A673 (cell line): ENCODE measurements at places on chromosomes 3 and 15. TPM values are rescaled to one million over a fixed set of nuclear protein-coding genes. Genes with fewer than 3 reads are reported as not detected.

DNA sequence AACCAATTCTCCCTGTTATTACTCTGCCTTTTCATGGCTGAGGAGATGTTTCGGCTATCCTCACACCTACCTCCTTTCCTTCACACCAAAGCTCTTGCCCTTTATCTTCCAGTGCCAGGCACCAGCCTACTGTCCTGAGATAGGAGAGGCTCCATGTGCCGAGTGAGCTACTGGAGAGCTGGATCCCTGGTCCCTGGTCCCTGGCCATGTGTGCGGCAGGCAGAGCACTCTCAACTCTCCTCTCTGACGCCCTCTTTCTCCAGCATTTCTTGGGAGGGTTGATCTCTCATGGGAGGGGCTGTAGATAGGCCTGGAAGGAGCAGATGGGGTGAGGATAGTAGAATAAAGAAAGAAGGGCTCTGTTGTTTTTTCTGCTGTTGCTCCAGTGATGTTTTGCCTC lies 277.1 kb upstream of the UMPS start:
- DNase-seq, result no peak
- no peaks in the 10 kb centered on the region for H3K36me3 ChIP-seq
- no peak overlapping the region for H3K4me3 ChIP-seq
- no peaks in the 10 kb centered on the region for H3K27me3 ChIP-seq
- H3K27ac ChIP-seq, result no peak overlapping the region

GRCh38 chr3:54969652-54970051 lies 41.8 kb upstream of the LRTM1 start:
- DNase-seq, result no peak
- no peaks in the 10 kb centered on the region for H3K36me3 ChIP-seq
- no peaks in the 10 kb centered on the region for H3K4me1 ChIP-seq
- H3K27ac ChIP-seq, result no peak overlapping the region
- H3K27me3 ChIP-seq, result no peaks in the 10 kb centered on the region

GRCh38 chr3:194206320-194206719 lies 70.4 kb downstream of the HES1 start:
- H3K4me1 ChIP-seq, result peaks cover 29% of the 10 kb centered on the region
- no peaks in the 10 kb centered on the region for H3K27me3 ChIP-seq

GRCh38 chr15:70098153-70098460 lies 390 bp upstream of the TLE3 start:
- H3K4me1 ChIP-seq, result peaks cover 42% of the 10 kb centered on the region
- peak overlapping the region; percentile 76 for H3K4me3 ChIP-seq
- DNase-seq, result no peak
- H3K27me3 ChIP-seq, result no peaks in the 10 kb centered on the region
- peak overlapping the region; percentile 97 for H3K27ac ChIP-seq

- H3K4me1 ChIP-seq, result no peaks in the 10 kb centered on the region
- H3K36me3 ChIP-seq, result no peaks in the 10 kb centered on the region
- H3K27me3 ChIP-seq, result no peaks in the 10 kb centered on the region
- H3K27ac ChIP-seq, result no peak overlapping the region
- DNase-seq, result no peak
Measured at GRCh38 chr3:147989344-147989743, 580.2 kb downstream of the ZIC1 start.

- H3K27ac ChIP-seq, result no peak overlapping the region
- H3K4me1 ChIP-seq, result peaks cover 9% of the 10 kb centered on the region
- DNase-seq, result no peak
- H3K27me3 ChIP-seq, result no peaks in the 10 kb centered on the region
- no peaks in the 10 kb centered on the region for H3K36me3 ChIP-seq
- no peak overlapping the region for H3K4me3 ChIP-seq
Measured at GRCh38 chr15:66847565-66847991, 145.5 kb downstream of the SMAD6 start.

DNA sequence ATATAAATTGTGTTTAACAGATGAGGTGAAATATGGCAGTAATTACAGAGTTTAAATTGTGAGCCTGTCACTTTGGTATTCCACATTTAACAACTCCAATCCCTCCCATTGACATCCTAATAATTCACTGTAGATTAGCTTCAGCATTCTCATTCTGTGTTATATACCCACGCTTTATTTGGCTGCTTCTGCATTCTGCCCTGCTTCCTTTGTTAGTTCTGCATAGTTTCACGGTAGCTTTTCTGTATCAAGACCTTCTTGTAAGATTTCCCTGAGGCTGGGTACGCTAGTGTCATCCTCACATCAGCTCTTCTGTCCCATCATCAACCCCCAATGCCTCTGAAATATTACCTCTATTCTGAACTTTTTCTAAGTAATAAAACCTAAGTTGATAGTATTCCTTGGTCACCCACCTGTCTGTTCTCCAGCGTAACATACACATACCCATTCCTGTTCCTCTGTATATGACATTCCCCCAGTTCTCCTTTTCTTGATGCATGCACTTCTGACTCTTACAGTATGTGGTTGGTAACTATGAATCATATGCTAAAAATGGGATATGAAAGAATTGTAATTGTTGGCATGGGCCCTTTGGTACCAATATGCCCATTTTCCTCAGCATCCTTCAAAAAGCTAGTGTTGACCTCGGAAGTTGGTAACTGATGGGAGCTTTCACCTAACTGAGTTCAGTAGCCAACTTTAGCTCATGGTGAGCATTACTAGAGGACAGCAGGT lies 171.2 kb downstream of the KLHL25 start:
- no peak overlapping the region for H3K27ac ChIP-seq
- H3K27me3 ChIP-seq, result no peaks in the 10 kb centered on the region
- H3K4me3 ChIP-seq, result no peak overlapping the region
- peaks cover 31% of the 10 kb centered on the region for H3K4me1 ChIP-seq

- no peak overlapping the region for H3K27ac ChIP-seq
- no peaks in the 10 kb centered on the region for H3K4me1 ChIP-seq
- H3K27me3 ChIP-seq, result no peaks in the 10 kb centered on the region
Measured at GRCh38 chr3:2477620-2478019, 379.0 kb downstream of the CNTN4 start.

GRCh38 chr3:150385296-150386242 lies 22.5 kb upstream of the TSC22D2 start:
- no peaks in the 10 kb centered on the region for H3K4me1 ChIP-seq
- H3K36me3 ChIP-seq, result no peaks in the 10 kb centered on the region
- no peak overlapping the region for H3K27ac ChIP-seq

DNA sequence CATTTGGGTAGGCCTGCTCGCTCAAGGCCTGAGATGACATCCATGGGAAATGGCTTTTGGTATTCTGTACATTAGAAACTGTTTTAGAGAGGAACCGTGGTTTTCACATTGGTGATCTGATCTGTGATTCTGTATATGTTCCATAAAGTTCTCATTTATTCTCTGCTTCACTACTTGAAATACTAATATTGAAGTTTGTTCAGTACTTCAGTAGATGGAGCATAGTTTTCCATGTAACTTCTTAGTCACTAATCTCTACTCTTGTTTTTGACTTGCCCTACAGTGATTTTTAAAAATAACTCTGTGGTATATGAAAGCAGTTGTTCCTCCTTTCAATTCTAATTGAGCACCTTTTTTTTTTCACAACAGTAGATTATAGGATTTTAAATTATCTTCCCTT lies 66.5 kb downstream of the MBNL1 start:
- H3K36me3 ChIP-seq, result no peaks in the 10 kb centered on the region
- no peak for DNase-seq
- H3K27me3 ChIP-seq, result no peaks in the 10 kb centered on the region
- H3K4me3 ChIP-seq, result no peak overlapping the region

DNA sequence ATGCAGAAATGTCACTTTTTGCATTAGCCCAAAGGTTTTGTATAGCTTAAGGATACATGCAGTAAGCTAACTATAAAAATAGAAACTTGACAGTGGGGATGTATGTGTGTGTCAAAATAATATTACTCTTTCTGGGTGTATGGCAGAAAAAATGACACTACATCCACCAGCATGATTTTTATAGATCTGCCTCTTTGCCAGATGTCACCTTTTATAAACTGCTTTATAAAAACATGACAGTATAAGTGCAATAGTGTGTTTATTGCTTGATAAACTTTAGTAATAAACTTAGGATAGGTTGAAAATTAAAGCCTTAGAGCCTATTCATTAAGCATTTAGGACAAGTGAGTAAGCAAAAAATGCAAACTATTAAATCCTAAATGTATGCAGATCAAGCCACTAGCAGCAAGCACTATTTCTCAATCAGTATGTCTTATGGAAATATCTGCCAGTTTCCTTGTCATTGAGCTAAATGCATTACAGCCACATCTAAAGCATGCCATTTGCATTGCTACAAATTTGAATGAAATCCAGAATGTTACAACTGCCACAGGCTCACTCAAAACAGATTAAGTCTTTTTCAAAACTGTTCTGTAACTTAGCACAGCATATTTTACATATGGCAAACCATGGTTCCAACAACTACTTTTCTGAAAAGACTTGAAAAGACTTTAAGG lies 935.0 kb downstream of the FHIT start:
- DNase-seq, result no peak
- H3K4me1 ChIP-seq, result no peaks in the 10 kb centered on the region
- H3K36me3 ChIP-seq, result no peaks in the 10 kb centered on the region
- no peaks in the 10 kb centered on the region for H3K27me3 ChIP-seq
- H3K27ac ChIP-seq, result no peak overlapping the region

DNA sequence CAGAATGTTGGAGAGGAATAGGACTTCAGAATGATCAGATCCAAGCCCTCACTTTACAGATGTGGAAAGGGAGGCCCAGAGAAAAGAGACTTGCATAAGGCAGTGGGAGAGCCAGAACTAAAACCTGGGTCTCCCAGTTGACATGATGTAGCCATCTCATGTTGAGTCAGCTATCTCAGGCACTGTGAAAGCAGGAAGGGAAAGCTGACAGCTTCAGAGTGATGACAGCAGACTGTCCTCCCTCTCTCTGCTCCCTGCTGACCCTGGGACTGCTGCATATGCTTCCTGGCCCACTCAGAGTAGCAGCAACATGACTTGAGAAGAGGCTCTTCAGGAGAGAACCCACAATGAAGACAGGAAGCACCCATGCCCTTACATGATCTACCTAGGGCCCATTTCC lies 14.7 kb downstream of the FHIT start:
- H3K27ac ChIP-seq, result no peak overlapping the region
- no peaks in the 10 kb centered on the region for H3K36me3 ChIP-seq
- H3K4me3 ChIP-seq, result no peak overlapping the region
- H3K27me3 ChIP-seq, result no peaks in the 10 kb centered on the region
- no peaks in the 10 kb centered on the region for H3K4me1 ChIP-seq

DNA sequence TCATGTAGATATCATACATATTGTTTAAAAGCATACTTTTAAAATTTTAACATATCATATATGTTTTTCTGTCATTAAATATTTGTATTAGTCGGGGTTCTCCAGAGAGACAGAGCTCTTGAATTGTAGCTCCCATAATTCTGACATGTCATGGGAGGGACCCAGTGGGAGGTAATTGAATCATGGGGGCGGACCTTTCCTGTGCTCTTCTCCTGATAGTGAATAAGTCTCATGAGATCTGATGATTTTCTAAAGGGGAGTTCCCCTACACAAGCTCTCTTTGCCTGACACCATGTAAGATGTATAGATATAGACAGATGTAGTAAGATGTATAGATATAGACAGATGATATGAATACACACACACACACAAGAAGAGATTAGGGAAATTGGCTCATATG lies 161.2 kb upstream of the ABI3BP start:
- no peak overlapping the region for H3K27ac ChIP-seq
- peak; percentile 50 for DNase-seq

DNA sequence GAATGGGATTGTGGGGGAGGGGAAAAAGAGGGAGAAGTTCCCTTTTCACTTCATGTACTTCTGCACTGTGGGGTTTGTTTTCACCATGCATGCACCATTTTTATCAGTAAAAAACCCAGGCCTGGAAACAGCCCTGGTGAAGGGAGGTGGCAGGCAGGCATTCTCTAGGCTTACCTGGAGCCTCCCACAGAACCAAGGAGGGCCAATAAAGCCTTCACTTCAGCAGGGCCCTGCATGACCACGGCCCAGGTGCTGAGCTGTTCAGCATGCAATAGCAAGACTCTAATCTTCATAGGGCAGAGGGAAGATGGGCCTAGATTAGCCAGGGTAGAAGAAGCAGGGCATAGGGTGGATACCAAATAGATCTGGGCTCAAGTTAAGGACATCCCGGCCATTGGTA lies 49.6 kb downstream of the SCN5A start:
- H3K27me3 ChIP-seq, result peaks cover 3% of the 10 kb centered on the region
- no peaks in the 10 kb centered on the region for H3K4me1 ChIP-seq
- no peak overlapping the region for H3K4me3 ChIP-seq
- H3K27ac ChIP-seq, result no peak overlapping the region
- DNase-seq, result no peak
- no peaks in the 10 kb centered on the region for H3K36me3 ChIP-seq

- H3K4me1 ChIP-seq, result no peaks in the 10 kb centered on the region
- no peak overlapping the region for H3K4me3 ChIP-seq
- H3K36me3 ChIP-seq, result no peaks in the 10 kb centered on the region
- DNase-seq, result no peak
- no peak overlapping the region for H3K27ac ChIP-seq
- H3K27me3 ChIP-seq, result peaks cover 9% of the 10 kb centered on the region
Measured at GRCh38 chr3:14631101-14631497, 20.5 kb upstream of the CCDC174 start.

DNA sequence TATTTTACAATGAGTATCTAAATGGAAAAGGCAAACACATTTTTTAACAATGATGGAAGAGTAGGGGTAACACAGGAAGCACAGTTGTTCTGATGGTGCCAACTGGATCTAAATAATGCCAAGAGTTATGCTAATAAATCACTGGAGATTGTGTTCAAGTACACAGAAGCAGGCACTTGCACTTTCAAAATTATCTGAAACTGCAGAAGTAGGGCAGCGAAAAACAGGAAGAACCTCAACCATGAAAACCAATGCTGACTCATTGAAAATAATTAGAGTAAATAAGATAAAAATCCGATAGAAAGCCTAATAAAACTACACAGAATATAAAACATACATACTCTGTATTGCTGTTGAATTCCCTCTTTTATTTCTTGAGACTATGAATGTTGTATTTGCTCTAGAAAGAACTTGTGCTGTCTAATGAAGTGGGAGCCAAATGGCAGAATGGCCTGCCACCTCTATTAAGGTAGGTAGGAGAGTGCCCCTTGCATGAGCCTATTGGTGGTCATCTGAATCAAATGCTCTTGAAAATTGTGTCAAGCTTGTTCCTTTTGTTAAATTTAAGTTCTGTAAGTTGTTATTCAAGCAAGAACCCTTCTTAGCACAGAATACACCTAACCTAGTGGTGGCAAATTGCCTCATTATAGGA lies 93.7 kb downstream of the ABI3BP start:
- H3K36me3 ChIP-seq, result no peaks in the 10 kb centered on the region
- H3K4me3 ChIP-seq, result no peak overlapping the region
- peak overlapping the region; percentile 6 for H3K27ac ChIP-seq
- peaks cover 32% of the 10 kb centered on the region for H3K4me1 ChIP-seq
- no peaks in the 10 kb centered on the region for H3K27me3 ChIP-seq

GRCh38 chr15:74960995-74961588 lies 4.5 kb upstream of the RPP25 start:
- H3K4me3 ChIP-seq, result no peak overlapping the region
- no peaks in the 10 kb centered on the region for H3K36me3 ChIP-seq
- H3K27ac ChIP-seq, result peak overlapping the region; percentile 18
- H3K4me1 ChIP-seq, result peaks cover 53% of the 10 kb centered on the region
- H3K27me3 ChIP-seq, result no peaks in the 10 kb centered on the region

- H3K27me3 ChIP-seq, result no peaks in the 10 kb centered on the region
- H3K36me3 ChIP-seq, result no peaks in the 10 kb centered on the region
- no peak overlapping the region for H3K4me3 ChIP-seq
- no peaks in the 10 kb centered on the region for H3K4me1 ChIP-seq
- DNase-seq, result no peak
Measured at GRCh38 chr3:185878920-185879319, 54.1 kb upstream of the IGF2BP2 start.

The IL5RA gene
- total RNA-seq, result not detected in 2 replicates

The P2RY14 gene
- total RNA-seq, result not detected in 2 replicates

The IL16 gene
- total RNA-seq, result 1.4 and 1.8 TPM in 2 replicates

The THOC7 gene
- 37.3 and 41.4 TPM in 2 replicates for total RNA-seq

The MCTP2 gene
- total RNA-seq, result 0.19 and 0.33 TPM in 2 replicates

The C3orf80 gene
- total RNA-seq, result not detected in 2 replicates

The MESP1 gene
- 5.2 and 6.5 TPM in 2 replicates for total RNA-seq

The ZNF660 gene
- total RNA-seq, result 4.1 and 5.8 TPM in 2 replicates

The CALML4 gene
- 9.1 and 13.8 TPM in 2 replicates for total RNA-seq

The PEX5L gene
- not detected in 2 replicates for total RNA-seq

The MASP1 gene
- not detected in 2 replicates for total RNA-seq

The COL7A1 gene
- 16.4 and 24.8 TPM in 2 replicates for total RNA-seq
